ENCODE measurements at places on chromosomes 5 and 9.

DNA sequence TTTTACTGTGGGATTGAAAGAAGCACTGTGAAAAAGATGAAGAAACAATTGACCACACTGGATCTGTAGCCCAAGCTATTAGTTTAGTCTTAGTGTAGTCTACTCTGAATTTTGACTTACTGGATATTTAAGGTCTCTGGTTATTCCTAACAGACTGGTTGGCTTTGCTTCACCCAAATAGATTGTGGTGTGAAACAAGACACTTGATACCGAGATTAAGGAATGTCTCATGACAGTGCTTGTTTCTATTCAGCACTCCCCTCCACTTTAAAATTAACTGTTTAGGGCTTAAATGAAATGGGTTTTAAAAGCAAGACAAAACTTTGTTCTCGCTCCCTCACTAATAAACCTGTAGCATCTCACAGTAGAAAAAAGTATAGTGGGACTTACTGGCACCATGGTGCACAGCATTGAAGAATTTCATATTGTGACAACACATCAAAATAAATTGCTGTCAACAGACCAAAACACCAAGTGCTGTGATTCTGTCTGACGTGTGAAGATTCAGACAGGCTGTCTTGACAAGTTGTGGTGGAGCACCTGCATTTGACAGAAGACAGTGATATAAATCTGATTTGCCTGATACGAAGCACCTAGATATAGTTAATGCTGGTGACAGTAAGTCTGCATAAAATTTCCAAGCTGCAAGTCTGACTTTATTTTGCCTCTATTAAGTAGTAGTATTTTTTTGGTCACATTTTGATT lies 73.1 kb downstream of the PBX3 start:
- DNase-seq = peak; percentile 50

- no peak for DNase-seq
Observed at GRCh38 chr9:105385381-105385985, 62.4 kb upstream of the FSD1L start.

- no peak for DNase-seq
Observed at GRCh38 chr5:43305948-43306565, 7.2 kb downstream of the HMGCS1 start.

DNA sequence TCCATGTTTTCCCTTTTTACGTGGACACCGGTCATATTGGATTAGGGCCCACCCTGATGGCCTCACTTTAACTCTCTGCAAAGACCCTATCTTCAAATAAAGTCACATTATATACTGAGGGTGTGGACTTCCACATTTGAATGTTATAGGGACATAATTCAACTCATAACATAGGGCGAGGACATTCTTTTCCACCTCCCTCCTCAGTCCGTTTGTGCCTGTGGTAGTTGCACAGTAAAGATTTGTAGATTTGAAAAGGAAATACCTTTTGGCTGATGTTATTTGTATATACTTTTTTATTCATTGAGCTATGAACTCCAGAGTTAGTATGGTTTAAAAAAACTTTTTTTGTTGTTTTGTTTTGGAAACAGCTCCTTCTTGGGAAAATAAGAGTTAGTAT lies 51.0 kb upstream of the DHFR start:
- DNase-seq = no peak

- DNase-seq = no peak
Observed at GRCh38 chr5:59798862-59799667, 94.5 kb downstream of the PDE4D start.

- no peak for DNase-seq
Observed at GRCh38 chr5:139004374-139005307, 129.5 kb upstream of the LRRTM2 start.

DNA sequence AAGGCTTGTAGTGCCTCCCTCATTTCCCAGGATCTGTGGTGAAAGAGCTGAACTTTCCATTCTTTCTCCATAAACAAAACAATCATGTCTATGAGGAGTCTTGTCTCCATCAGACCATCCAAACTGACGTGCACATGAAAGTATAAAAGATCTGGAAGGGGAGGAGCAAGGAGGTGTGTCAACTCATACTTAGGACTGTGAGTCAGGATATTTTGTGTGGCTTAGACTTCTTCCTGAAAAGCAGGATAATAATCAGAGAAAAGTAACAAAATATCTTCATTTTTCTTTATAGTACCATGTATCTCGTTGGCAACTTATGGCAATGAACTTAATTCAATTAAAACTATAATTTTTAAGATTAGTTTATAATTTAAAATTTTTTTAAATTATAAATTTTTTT lies 96.0 kb upstream of the PRRC1 start:
- no peak for DNase-seq

DNA sequence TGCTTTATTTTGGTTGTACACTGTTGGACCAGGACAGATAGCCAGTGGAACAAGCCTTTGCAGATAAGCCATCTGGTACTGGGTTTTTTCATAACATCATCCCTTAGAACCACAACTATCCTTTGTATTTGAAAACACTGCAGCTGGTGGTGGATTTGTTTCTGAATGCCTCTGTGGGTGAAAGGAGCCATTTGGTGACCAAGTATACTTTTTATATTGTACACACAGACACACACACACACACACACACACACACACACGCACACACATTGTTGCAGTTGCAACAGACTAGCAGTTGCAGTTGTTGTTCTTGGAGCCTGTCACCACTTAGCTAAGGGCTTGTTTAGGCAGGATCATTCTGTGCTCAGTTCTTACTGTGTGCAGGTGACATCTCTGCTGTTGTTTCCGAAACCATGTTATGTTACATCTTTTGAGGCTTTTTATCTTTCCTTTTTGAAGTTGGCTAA lies 22.9 kb upstream of the CAVIN4 start:
- no peak for DNase-seq

GRCh38 chr5:111746791-111747190 lies 10.2 kb downstream of the NREP start:
- no peak for DNase-seq

DNA sequence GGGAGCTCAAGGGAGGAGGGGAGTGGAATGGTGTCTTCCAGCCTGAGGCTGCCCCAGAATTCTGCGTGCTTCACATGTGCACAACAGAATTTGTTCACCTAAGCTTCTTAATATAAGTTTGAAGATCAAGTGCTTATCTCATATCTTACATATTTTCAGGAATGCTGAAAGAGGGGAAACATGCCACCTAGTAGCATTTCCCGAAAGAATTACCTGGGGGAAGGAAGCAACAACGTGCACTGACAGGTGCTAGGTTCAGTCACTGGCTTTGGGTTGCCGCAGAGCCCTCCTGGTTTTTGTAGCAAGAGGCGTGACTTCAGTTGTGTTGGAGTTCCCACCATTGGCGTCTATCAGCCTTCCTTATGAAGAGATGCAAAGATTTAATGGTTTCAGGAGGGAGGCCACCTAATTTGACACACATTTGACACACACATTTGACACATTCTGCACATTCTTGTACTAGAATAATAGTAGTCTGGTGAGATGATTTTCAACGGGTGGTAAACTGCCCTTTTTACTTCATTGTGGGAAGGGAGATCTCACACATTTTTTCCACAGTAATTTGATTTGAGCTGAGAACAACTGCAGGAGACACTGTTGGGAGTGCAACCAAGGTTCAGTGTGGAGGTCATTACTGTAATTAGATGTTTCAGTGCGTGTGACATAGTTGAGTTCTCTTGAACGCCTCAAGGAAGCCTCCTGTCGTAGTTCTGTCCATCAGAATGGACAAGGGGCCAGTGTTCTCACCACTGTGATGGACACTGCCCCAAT lies 481.3 kb downstream of the CCDC171 start:
- no peak for DNase-seq

GRCh38 chr9:110911659-110912418 lies 126.4 kb downstream of the LPAR1 start:
- DNase-seq = no peak

- DNase-seq = no peak
Observed at GRCh38 chr9:123637945-123638634, 282.1 kb downstream of the CRB2 start.

DNA sequence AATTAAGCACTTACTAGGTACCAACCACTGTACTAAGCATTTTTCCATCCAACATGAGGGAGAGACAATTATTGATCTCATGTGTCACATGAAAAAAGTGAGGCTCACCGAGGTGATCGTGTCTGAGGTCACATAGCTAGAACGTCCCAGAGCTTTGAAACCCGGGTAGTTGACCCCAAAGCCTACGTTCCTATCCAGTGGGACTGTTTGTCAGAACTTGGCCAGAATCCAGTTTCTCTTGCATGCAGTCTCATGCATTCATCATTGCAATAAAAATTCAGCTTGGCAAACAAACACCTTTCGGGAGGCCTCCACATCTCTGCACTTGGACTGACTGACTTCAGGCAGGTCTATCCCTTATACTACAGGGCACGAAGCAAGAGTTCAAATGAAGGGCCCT lies 23.4 kb upstream of the FAT2 start:
- DNase-seq = no peak

- no peak for DNase-seq
Observed at GRCh38 chr5:26872337-26872736, 166.0 kb downstream of the CDH9 start.

DNA sequence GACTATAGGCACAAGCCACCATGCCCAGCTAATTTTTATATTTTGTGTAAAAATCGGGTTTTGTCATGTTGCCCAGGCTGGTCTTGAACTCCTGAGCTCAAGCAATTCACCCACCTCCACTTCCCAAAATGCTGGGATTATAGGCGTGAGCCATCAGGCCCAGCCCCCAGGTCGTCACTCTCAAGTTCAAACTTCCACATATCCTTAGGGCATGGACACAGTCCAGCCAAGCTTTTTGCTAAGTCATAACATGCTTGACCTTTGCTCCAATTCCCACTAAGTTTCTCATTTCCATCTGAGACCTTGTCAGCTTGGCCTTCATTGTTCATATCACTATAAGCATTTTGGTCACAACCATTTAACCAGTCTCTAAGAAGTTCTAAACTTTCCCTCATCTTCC lies 43.9 kb upstream of the ARAP3 start:
- no peak for DNase-seq

- DNase-seq = no peak
Observed at GRCh38 chr5:446066-446882, 3.3 kb downstream of the EXOC3 start.

- DNase-seq = no peak
Observed at GRCh38 chr9:99626426-99626825, 195.3 kb upstream of the NR4A3 start.

DNA sequence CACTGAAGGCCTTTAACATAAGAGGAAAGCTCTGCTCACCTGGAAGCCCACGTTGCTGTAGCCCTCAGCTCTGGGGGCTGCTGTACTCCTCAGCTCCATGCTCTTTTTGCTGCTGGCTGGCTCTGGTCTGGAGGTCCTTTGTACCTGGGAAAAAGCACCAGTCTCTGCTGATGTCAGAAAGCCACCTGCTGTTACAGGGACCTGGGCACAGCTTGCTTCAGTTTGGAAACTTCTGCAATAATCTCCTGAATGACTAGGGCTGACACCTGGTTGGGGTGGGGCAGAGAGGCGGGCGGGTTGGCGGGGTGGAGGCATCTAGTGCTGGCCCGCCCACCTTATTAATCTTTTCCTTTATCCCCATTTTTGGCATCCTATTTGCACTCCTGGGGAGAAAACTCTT lies at the start of gene SLC28A3:
Gene SLC28A3, minus strand, starts transcription at position 224 of the 400 bp plus-strand sequence. Its CDS starts 125 bp downstream, at position 99.
- DNase-seq = no peak

GRCh38 chr9:35605351-35606137 lies 482 bp downstream of the TESK1 start:
- peak; percentile 57 for DNase-seq

- DNase-seq = no peak
Observed at GRCh38 chr5:72598401-72599064, 91.3 kb upstream of the ZNF366 start.

DNA sequence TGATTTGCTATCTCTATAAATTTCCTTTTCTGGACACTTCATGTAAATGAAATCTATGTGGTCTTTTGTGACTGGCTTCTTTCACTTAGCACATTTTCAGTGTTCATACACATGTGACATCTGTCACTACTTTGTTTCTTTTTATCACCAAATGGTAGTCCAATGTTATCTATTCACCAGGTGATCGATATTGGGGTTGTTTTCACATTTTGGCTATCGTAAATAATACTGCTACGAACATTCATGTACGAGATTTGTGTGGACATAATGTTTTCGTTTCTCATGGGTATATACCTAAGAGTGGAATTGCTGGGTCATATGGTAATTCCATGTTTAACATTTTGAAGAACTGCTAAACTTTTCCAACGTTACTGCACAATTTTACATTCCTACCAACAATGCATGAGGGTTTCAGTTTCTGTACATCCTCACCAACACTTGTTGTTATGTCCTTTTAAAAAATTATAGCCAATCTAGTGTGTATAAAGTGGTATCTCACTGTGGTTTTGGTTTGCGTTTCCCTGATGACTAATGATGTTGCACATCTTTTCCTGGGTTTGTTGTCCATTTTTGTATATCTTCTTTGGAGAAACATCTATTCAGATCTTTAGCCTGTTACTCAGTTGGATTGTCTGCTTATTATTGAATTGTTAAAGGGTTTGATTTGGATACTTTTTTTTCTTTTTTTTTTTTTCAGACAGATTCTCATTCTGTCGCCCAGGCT lies 263.0 kb downstream of the PDZD2 start:
- no peak for DNase-seq

- no peak for DNase-seq
Observed at GRCh38 chr9:131805803-131806202, 65.9 kb upstream of the RAPGEF1 start.

DNA sequence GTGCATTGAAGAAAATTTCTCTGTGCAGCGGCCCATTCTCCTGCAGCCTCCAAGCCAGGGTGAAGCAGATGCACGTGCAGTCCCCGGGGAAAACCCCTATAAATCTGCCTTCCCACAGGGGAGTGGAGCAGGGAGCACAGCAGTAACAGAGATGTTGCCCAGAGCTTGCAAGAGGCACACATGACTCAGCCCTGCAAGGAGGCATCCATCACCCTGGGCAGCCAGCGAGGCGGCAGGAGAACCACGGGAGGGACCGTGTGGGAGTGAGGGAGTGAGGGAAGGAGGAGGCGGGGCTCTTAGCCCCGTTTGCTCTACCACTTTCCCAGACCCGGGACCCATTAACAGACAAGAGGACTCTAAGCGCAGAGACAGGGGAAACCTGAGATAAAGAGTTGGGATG lies 96.2 kb upstream of the ARAP3 start:
- no peak for DNase-seq

- DNase-seq = no peak
Observed at GRCh38 chr9:124040186-124040931, 28.8 kb downstream of the LHX2 start.
